ENCODE measurements at places on chromosomes 12 and 14. TPM values are rescaled to one million over a fixed set of nuclear protein-coding genes. Genes with fewer than 3 reads are reported as not detected.

DNA sequence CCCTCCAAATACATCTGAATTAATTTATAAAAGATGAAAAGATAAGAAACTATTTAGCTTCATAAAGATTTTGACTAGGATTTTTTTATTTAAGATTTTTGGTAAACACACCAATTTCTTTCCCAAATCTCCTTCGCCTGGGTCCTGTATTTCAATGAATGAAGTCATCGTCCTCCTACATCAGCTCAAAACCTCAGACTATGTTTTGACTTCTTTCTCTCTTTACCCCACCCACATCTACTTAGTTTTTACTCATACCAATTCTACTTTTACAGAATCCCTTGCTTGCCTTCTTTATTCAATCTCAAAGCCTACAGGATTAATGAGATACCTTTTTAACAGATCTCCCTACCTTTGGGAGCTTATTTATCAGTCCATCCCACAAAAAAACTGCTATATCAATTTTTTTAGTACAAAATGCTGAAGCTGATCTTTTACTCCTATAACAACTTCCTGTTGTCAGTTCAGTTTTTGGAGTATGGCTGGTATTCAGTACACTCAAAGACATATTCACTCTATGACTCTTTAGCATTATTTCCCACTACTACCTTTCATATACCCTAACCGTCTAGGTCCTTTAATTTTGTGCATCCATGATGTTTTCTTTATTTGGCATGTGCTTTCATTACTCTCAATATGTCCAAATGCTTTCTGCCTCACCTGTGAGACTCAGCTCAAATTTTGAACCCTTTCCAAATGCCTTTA, 18.7 kb upstream of the CCDC91 start:
- DNase-seq: no peak

- DNase-seq: no peak
These were observed 74.5 kb downstream of the ETV6 start for GRCh38 chr12:11723993-11724392.

DNA sequence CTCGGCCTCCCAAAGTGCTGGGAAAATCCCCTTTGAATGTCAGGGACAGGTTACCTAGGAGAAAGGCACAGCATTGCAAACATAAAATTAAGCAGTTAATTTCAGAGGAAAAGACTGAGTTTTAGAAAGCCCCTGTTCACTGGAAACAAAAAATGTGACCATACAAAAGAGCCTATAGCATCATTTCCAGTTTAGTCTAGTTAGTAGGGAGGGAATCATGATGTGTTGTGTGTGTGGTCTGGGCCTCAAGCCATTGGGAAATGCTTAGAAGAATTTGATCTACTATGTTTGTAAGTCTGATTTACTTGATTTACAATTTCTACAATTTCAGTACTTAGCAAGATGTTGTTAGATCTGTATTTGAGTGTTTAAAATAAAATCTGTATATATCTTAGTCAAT, 47.1 kb upstream of the RERG start:
- DNase-seq: no peak

- DNase-seq: no peak
These were observed 466.0 kb downstream of the RAD51B start for GRCh38 chr14:68285421-68286179.

ADGRD1 gene
- total RNA-seq: 86.1 TPM

FIGNL2 gene
- 0.30 TPM for total RNA-seq

DICER1 gene
- total RNA-seq: 26.1 TPM

DNA sequence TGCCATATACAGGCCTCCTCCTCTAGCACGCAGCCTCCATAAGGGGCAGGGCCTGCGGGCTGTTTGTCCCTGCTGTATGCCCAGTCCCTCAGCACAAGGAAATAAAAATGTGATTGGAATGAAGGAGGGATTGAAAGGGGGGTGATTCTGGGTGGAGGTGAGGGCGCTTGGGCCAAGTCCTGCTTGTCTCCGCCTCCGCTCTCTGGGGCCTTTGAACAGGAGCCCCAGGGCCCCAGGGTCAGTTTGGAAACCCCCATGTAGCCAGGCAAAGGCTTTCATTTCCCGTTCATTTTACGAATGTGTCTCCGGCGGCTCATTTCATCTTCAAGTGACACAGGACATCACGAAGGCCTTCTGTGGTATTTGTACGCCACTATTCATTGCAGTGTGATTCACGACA, 4.5 kb upstream of the CACNA2D4 start:
- DNase-seq: no peak

GRCh38 chr14:96040828-96041371, 1.7 kb downstream of the C14orf132 start:
- no peak for DNase-seq
